ENCODE measurements at places on chromosomes 4 and X.
A peak's percentile ranks its signal among the peaks of the same experiment; 100 is the strongest.

DNA sequence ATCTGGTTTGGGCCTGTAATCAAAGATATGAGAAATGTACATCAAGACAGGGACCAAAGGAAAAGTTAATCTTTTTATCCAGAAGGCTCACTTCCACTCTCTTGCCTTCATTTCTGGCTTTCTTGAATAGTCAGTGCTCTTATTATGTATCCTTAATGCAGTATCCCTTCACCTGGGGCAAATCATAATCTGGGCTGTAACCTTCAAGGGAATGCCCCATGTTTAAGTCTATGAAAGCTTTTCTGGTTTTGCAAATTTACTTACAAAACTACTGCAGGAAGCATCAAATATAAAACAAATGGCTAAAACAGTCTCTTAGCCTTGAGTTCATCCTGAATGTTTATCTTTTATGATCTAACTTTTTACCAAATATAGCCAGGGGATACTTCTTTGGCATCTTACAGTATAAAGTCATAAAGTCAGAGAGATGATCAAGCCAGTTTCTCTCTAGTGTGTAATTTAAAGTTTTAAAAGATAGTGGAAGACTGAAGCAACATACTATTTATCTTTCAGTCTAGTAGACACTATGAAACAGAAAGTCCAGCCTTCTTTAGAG lies 1214.8 kb downstream of the STIM2 start:
- no peak for DNase-seq

- no peak for DNase-seq
These were observed 3.1 kb downstream of the TFDP3 start for GRCh38 chrX:133215017-133215416.

- DNase-seq, result no peak
These were observed 3.0 kb downstream of the CISD2 start for GRCh38 chr4:102871772-102872171.

DNA sequence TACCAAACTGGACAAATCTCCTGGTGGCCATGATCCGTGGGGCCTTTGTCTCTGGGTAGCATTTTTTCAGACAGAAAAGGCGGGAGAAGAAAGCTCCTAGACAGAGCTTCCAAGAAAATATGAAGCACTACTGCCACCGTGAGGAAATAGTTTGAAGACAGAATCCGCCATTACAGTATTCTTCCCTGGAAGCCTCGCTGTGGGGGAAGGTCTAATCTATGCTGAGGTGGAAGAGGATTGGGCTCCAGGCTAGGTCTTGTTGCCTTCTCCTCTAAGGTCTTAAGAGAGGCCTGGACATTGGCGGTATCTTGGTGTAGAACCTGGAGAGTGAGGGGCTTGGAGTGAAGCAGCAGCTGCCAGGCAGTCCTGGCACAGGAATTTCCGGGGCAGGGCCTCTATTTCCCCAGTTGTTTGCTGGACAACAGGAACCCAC lies 218.9 kb downstream of the OR13H1 start:
- no peak for DNase-seq

DNA sequence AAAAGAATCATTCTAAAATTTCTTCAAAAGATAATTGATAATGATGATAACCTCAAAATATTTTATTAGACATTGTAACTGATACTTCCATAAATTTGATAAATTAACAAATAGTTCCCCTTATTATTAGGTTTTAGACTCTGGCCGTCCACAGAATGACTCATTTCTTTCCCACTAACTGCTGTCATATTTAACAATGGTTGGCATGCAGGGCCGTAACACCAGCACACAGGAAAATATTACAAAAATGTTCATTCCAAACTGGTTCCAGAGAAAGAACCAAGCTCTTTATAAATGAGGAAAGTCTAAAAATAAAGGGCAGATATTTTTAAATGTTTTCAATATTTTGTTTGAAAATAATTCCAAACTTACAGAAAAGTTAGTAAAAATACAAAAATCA lies 28.2 kb downstream of the WDFY3 start:
- DNase-seq, result no peak

- peak; percentile 8 for DNase-seq
These were observed 102.0 kb downstream of the GBA3 start for GRCh38 chr4:22794732-22795131.

GRCh38 chr4:152535360-152535902 lies 461 bp downstream of the FBXW7 start:
- no peak for DNase-seq

DNA sequence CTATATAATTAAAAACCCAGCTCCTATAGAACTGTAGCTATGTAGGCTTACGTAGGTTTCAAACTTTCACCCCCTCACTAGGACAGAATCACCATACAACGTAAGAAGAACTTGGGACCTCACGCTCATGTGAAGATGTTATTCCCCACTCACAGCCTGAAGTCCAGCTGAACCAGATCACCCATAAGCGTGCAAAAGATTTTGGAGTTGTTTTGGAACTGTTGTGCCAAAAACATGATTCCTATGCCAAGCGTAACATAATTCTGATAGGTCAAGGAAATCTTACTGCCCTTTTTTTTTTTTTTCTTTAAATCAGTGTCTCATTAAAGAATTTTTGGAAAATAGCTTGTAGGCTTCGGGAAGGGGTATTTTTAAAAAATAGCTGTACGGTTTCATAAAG lies 57.0 kb downstream of the LCORL start:
- DNase-seq, result no peak

DNA sequence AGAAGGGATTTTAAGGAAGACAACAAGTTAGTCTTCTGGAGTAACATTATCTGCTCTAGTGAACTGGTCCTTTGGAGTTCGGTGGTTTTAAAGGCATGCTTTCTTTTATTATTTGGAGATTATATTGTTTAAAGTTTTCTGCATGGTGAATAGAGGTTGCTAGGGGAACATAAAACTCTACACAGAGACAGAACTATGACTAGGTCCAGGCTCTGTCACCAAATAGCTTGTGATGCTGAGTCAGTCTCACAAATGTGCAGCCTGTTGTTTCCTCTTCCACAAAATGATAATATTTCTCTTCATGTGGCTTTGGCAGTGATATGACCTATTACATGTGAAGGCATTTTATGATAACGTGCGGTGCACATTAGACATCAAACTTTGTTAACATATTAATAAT lies 132.6 kb downstream of the PACRGL start:
- DNase-seq, result no peak

- DNase-seq, result no peak
These were observed 39.7 kb downstream of the AKAP4 start for GRCh38 chrX:50161127-50161526.

DNA sequence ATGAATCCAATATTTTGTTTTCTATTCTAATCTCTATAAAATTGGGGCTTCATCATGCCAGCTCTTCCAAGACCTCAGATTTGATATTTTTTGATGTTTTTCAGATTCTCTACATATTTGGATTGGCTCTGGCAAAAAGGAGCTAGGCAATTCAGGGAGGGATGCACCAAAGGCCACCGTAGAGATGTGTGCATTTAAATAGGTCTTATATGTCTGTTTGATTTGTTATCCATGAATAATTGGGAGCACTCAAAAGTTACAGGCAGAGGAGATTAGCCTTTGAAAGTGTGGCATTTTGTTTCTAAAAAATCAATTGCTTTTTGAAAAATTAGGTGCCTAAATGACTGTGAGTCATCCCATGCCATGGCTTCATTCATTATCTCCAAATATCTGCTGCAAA lies 147.1 kb upstream of the RPS6KA6 start:
- no peak for DNase-seq

DNA sequence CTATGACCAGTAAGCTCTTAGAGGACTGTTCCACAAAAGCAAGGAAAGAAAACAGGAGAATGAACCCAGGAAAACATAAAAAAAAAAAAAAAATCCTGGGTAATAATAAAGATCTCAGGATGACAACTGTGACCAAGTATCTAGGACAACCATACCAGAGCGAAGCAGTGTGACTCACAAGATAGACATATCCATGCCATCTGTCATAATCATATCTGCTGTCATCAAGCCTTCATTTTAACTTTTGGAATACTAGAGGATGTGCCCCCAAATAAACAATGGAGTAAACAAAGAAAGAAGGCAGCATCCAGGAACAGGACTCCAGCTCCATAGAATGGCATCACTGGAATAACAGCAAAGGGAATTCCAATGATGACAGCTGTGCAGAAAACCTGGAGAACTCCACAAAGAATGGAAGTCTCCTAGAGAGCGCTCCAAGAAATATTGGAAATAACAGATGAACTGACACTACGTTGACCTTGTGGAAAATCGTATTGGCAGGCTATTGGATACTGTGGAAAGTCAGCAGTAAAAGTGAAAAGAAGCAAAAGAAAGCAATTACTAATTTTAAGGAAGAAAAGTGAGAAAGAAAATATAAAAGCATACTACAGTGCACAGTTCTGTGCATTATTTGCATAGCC lies 35.3 kb downstream of the HPGDS start:
- no peak for DNase-seq

- peak; percentile 27 for DNase-seq
These were observed 695 bp upstream of the PIGA start for GRCh38 chrX:15336023-15336413.

DNA sequence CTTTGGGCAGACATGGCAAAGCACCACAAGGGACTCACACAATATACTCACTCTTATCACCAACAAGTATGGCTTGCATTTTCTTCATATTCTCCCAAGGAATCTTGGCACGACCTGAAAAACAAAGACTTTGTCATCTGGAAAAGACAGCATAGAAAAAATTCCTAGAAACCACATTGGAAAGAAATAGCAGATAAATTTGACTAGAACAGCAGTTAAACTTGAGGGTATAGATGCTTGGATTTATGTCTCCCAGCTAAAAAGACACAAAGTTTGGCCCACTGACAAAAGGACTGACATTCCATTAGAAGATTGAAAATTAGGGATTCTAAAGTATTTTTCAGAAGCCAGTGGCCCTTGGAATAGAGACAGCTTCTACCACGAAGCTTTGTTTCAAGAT lies 6.9 kb upstream of the VEGFC start:
- DNase-seq, result no peak

GRCh38 chrX:112867570-112867969 lies 26.9 kb upstream of the AMOT start:
- no peak for DNase-seq

DNA sequence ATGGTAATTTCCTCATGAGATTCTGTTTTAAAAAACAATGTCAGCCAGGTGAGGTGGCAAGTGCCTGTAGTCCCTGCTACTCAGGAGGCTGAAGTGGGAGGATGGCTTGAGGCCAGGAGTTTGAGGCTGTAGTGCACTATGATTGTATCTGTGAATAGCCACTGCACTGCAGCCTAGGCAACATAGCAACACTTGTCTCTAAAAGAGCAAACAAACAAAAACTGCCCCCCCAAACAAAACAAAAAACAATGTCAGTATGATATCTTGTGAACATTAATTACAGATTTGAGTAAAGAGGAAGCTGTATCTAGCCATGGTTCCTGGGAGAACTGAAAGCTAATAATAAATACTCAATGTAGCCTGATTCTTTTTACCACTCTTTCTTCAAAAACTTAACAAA lies 6.8 kb upstream of the MSL3 start:
- no peak for DNase-seq

- DNase-seq, result no peak
These were observed 32.6 kb downstream of the HMX1 start for GRCh38 chr4:8838961-8839431.

DNA sequence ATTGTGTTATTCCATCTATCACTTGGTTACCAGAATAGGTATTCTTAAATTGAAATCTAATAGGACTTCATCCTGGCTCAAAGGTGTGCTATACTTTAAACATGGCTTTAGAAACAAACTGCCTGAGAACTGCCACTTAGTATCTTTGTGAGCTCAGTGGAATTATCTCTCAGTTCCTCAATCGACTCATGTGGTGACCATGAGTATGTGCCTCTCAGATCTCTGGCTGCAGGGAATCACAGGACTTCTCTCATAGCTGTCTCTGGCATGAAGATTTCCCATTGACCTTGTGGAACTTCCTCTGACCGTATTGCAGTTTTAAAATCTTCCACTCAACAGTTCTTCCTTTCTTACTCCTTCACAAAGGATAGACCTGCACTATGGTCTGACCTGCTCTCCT lies 681.9 kb upstream of the BOD1L1 start:
- no peak for DNase-seq

GRCh38 chr4:143347484-143348111 lies 10.9 kb downstream of the GAB1 start:
- DNase-seq, result no peak

- DNase-seq, result no peak
These were observed 1112.1 kb downstream of the RPA4 start for GRCh38 chrX:97995834-97996233.

- DNase-seq, result no peak
These were observed 139.1 kb downstream of the COL4A6 start for GRCh38 chrX:108299101-108299591.

GRCh38 chr4:147012059-147012707 lies 66.5 kb upstream of the TTC29 start:
- no peak for DNase-seq

GRCh38 chr4:7647186-7647585 lies 212.5 kb upstream of the PSAPL1 start:
- no peak for DNase-seq

DNA sequence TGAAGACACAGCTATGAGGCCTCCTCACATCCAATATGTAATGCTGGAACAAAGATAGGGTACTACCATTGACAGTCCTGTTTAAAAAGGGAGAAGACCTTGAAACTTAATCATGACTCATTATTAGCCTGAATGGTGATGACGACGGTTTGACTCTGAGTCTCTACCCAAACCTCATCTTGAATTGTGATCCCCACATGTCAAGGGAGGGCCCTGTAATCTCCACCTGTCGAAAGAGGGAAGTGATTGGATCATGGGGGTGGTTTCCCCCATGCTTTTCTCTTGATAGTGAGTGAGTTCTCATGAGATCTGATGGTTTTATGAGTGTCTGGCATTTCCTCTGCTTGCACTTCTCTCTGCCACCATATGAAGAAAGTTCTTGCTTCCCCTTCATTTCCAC lies 395.3 kb upstream of the CPEB2 start:
- DNase-seq, result no peak

GRCh38 chr4:42817913-42818312 lies 74.6 kb upstream of the GRXCR1 start:
- DNase-seq, result no peak

DNA sequence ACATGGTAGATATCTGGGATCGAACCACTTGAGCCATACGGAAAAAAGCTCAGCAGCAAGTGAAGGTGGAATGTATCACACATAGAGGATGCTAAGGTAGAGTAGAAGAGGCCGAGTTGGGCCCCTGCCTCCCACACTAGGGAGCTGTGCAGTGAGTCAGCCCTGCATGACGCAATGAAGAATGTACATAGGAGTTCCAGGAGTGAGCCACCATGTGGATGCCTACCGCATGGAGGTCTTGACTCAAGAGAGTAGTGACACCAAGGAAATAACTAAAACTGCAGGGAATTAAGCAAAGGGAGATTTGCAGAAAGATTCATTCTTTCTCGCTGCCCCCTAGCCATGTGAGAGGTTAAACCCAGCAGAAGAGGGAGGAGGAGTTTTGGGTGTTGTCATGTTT lies 389.6 kb upstream of the IGFBP7 start:
- no peak for DNase-seq

DNA sequence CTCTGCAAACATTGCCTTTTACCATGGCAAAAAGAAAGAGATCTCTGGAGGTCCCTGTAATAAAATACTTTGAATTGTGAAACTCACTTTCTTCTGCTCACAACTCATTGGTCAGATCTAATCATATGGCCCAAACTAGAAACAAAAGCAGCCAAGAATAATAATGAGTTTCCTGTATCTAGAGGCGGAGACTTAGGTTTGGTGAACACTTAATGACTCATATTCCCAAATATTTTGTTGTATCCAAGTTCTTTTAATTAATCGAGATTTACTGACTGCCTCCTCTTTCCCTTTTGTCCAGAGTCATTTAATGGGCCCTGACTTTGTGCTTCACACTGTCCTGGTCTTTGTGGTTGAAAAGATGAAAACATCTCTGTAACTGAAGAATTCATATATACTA lies 190.6 kb downstream of the CCSER1 start:
- DNase-seq, result no peak
